ENCODE measurements at places on chromosomes 1 and 21. TPM values are rescaled to one million over a fixed set of nuclear protein-coding genes. Genes with fewer than 3 reads are reported as not detected.

The TLR5 gene
- 25.5 TPM for total RNA-seq

The DR1 gene
- 54.5 TPM for total RNA-seq

The GPR37L1 gene
- not detected for total RNA-seq

The NCSTN gene
- total RNA-seq: 72.4 TPM

The C1orf21 gene
- total RNA-seq: 24.2 TPM

Data from spleen (tissue), 13 donors.